Stromal cell of bone marrow (primary cell): ENCODE measurements at places on chromosomes 5 and 9.

DNA sequence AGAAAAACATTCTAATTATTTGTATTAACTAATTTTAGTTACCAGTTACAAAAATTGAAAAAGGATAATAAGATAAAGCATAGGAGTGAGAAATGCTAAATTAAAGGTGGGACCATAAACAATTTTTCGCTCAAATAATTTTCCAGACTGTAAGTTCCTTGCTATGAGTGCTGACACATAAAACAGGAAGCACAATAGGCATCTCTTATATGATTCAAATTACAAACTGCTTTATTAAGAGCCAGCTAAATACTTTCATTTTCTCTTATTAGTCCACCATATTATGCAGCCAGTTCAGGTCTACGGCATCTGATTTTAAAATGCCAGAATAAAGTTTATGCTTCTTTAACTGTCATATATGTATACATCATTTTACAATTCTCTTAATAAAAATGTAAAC is 4.4 kb downstream of the RC3H2 start:
- no peak for DNase-seq

GRCh38 chr5:102411-103043 is 10.6 kb downstream of the PLEKHG4B start:
- no peak for DNase-seq

- peak; percentile 50 for DNase-seq
These were observed 146.6 kb downstream of the RAPGEF6 start for GRCh38 chr5:131488463-131488862.

DNA sequence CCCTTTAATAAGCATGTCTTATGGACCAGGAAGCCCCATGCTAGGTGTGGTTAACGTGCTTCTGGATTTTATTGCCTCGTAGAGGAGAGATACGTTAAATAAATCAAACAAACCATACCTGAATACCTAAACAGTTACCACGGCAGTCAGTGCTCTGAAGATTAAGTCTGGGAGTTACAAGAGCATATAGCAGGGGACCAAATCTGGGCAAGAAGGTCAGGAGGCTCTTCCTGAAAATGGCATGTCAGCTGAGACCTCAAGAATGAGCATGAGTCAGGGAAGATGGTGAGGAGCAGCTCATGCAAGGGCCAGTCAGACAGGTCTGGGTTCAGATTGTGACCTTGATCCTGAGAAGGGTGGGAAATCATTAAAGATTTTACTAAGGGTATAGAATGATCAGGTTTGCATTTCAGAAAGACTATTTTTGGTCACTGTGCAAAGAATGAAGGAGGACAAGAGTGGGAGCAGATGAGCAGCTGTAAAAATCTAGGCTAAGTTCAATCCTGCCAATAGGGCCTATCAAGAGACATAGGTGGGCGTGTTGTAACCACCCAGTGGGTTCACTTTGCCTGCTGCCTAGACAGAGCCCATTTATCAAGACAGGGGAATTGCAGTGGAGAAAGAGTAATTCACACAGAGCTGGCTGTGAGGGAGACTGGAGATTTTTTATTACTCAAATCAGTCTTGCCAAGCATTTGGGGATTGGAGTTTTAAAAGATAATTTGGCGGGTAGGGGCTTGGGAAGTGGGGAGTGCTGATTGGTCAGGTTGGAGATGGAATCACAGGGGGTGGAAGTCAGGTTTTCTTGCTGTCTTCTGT is 4.8 kb upstream of the ZNF366 start:
- no peak for DNase-seq

GRCh38 chr5:124738681-124739633 is 7.5 kb downstream of the ZNF608 start:
- no peak for DNase-seq

- DNase-seq, result no peak
These were observed 28.3 kb upstream of the APC start for GRCh38 chr5:112709416-112709815.

DNA sequence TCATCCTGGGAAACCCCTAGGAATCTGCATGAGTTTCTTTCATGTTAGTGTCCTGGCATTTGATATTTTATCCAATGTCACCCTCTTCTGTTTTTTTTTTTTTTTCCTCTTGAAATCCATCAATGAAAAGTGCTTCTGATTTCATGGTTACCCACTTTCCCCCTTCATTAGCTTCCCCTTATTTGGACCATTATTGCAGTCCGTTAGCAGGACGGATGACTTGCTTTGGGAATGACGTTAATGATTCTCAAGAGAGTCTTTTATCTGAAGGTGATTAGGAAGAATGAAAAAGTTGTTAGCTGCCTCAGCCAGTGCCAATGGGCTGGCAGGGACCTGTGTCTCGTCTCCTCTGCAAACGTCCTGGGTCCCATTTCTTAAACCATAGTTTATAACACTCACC is 134.7 kb downstream of the SEMA6A start:
- no peak for DNase-seq

DNA sequence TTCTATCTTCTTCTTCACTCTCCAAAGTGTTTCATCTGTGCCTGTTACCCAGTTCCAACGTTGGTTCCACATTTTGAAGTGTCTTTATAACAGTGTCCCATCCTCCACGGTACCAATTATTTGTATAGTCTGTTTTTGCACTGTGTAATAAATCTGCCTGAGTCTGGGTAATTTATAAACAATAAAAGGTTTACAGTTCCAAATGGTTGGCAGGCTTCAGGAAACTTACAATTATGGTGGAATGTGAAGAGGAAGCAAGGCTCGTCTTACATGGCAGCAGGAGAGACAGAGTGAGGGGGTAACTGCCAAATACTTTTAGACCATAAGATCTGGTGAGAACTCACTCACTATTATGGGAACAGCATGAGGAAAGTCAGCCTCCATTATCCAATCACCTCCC is 465.4 kb upstream of the CDH9 start:
- no peak for DNase-seq

DNA sequence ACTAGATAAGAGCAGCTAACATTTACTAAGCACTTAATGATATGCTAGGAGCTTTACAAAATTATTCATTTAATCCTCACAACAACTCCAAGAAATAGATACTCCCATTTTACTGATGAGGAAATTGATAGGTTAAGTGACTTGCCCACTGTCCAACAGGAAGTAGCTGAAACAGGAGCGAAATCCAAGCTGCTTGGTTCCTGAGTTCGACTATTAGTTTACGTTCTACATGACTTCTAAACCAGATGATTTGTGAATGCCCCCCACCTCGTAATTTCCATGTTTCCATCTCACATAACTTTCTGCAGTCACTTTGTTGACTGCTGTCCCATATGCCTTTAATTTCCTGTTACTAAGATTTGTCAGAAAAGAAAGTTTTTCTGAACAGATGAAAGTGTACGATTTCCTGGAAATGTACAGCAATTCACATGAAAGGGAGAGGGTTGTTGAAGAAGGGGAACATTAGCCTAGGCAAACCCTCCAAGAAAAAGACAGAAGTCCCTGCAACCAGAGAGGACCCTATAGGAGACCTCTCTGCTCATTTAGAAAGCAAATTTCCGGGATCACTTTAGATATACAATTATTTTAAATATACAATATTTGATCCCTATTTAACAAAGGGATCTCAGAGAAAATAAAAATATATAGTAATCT is 279.1 kb upstream of the EFNA5 start:
- DNase-seq, result no peak

- peak; percentile 67 for DNase-seq
These were observed 57.4 kb downstream of the ATPSCKMT start for GRCh38 chr5:10192309-10192708.

DNA sequence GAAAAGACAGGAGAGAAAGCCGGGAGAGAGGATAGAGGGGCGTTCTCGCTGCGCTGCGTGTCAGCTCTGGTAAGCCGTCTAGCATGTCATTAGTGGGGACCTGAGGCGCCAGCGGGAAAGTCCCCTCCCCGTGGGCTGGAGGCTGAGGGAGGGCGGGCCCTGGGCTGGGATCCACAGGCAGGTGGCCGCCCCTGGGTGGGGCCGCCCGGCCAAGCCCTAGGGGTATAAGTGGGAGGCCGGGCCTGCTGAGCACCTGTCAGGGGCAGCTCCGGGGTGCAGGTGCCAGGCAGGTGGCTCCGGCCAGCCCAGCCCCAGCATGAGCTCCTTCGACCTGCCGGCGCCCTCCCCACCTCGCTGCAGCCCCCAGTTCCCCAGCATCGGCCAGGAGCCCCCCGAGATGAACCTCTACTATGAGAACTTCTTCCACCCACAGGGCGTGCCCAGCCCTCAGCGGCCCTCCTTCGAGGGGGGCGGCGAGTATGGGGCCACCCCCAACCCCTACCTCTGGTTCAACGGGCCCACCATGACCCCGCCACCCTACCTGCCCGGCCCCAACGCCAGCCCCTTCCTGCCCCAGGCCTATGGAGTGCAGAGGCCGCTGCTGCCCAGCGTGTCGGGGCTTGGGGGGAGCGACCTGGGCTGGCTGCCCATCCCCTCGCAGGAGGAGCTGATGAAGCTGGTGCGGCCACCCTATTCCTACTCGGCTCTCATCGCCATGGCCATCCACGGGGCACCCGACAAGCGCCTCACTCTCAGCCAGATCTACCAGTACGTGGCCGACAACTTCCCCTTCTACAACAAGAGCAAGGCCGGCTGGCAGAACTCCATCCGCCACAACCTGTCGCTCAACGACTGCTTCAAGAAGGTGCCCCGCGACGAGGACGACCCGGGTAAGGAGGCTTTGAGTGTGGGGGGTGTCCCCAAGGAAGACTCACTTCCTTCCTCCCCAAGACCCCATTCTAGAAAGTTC is at the start of gene FOXI1:
TSS of gene FOXI1 (plus strand) at position 256 of the 970 bp plus-strand sequence. CDS start at position 317, 61 bp downstream.
- DNase-seq, result no peak

- peak; percentile 23 for DNase-seq
These were observed 350.4 kb upstream of the CLINT1 start for GRCh38 chr5:158209219-158209908.

DNA sequence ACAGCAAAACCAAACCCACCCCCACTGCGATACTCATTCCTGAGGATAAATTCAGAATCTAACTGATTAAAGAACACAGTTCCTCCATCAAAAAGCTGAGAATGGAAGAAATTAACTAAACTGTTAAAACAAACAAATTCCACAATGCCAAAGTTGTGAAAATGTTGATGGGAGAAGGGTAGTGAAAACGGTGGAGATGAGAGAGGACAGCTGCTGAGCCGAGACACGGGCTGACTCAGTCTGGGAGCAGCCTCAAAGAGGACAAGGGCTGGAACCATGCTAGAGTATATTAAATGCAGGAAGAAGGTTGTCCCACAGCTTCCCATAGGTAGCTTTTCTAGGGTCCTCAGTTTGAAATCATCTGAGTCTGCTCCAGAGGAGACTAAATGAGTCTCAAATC is 14.3 kb downstream of the ADAMTS12 start:
- DNase-seq, result no peak

- no peak for DNase-seq
These were observed 3.8 kb upstream of the EXOC3 start for GRCh38 chr5:439181-439580.

DNA sequence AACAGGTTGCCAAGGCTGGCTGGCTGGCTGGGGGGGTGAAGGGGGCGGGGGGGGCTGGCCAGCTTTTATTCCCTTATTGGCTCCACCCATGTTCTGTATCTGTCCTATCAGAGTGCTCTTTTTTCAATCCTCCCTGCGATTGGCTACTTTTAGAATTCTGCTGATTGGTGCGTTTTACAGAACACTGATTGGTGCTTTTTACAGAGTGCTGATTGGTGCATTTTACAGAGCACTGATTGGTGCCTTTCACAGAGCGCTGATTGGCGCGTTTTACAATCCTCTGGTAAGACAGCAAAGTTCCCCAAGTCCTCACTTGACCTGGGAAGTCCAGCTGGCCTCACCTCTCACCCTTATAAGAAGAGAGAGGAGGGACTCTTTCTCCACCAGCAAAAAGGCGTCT is 175.9 kb downstream of the ERCC6L2 start:
- no peak for DNase-seq

DNA sequence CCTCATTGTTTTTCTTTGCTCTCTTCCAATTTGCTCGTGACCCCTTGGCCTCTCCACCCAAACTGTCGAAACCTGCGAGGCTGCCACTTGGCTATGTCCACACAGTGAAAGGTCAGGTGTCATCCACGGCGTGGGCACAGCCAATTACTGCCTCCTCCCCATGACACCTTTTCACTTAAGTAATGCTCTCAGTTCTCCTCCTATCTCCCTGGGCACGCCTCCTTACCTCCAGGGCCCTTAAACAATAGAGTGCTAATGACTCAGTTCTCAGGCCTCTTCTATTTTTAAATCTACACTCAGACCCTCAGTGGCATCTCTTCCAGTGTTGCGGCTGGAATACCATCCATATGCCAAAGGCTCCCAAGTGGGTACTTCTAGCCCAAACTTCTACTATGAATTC is 256.8 kb downstream of the ROR2 start:
- DNase-seq, result no peak

DNA sequence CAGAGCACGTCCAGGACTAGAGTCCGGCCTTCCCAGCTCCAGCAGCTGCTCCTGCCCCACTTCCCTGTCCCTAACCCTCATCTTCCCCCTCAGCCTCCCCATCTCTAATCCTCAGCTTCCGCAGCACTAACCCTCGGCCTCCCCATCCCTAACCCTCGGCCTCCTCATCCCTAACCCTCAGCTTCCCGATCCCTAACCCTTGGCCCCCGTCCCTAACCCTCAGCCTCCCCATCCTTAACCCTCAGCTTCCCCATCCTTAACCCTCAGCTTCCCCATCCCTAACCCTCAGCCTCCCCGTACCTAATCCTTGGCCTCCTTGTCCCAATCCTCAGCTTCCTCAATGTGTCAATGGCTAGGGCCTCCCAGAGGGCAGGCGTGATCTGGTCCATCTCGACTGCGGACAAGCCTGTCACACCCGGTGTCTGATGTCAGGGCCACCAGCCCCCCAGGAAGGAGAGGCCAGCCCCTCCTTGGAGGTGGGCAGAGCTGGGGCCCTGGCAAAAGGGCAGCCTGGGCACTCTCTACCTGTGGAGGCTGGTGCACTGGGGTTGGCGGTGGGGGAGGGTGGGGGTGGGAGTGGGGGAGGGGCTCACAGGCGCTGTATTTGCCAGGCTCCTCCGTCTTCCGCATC is 1.4 kb downstream of the OBP2B start:
- no peak for DNase-seq

DNA sequence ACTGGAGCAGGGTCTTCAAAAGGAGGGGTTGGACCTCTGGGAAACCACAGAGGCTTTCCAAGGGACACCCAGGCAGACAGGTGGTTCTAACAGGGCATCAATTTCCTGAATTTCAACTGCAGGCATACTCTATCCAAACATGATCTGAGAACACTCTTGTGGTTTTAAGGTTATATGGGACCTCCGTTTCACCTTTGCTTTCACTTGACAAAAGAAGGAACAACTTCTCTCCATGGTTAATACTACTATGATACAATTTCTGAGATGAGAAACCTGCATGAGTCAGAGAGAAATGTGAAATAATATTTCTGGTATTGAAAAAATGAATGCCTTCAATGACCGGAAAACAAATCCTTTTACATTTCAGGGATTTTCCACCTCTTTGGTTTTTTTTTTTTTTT is 28.0 kb upstream of the ERAP1 start:
- no peak for DNase-seq
